HepG2 (cell line): ENCODE measurements at places on chromosomes 16 and 17. TPM values are rescaled to one million over a fixed set of nuclear protein-coding genes. Genes with fewer than 3 reads are reported as not detected.
A peak's percentile ranks its signal among the peaks of the same experiment; 100 is the strongest.

NUBP2 gene
- 43.8 and 61.5 TPM in 2 replicates for total RNA-seq

LUC7L gene
- 37.3 and 56.9 TPM in 2 replicates for total RNA-seq

PRSS22 gene
- 0.24 TPM in 1 of 2 replicates, not detected in the other for total RNA-seq

EPX gene
- not detected in 2 replicates for total RNA-seq

PTX4 gene
- not detected in 2 replicates for total RNA-seq

PNMT gene
- not detected in 2 replicates for total RNA-seq

DNA sequence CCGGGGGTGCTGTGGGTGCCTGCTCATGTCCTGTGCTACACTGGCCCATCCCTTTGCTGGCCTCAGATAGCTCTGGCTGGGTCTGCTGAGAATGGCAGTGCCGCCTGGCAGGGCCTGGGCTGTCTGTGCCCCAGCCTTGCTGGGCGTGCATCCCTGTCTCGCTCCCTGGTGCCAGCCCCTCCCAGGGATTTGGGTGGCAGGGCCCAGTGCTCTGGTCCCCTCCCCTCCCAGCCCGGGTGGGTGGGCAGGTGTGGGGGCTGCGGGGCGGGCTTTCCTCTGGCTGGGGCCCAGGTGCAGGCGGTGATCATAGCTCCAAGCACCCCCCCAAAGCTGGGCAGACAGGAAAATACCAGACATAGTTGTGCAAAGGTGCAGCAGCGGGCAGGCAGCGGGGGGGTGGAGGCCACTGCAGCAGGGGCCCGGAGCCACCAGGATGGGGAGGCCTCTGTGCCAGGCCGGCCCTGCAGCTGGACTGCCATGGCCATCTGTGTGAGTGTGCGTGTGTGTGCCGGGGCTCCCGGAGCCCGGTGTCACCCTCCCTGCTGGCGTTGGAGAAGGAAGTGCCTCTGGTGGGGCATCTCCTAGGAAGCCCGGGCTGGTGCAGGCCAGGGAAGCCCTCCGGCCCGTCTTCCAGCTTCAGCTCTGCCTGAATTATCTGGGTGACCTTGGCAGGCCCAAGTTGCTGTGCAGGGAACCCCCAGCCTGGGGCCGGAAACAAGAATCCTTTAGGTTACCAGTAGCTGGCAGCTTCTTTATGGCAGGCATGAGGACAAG, 7.4 kb downstream of the GLIS2 start:
- H3K27me3 ChIP-seq, result peaks cover 38% of the 10 kb centered on the region; the same call in 2 of the 3 replicates
- peaks cover 75% of the 10 kb centered on the region for H3K4me1 ChIP-seq
- H3K4me3 ChIP-seq, result peak overlapping the region; percentile 51; the same call in 1 of the 2 replicates
- H3K27ac ChIP-seq, result no peak overlapping the region
- DNase-seq, result no peak

- peaks cover 25% of the 10 kb centered on the region for H3K36me3 ChIP-seq
- H3K4me3 ChIP-seq, result no peak overlapping the region
- DNase-seq, result no peak
- H3K4me1 ChIP-seq, result peaks cover 38% of the 10 kb centered on the region
- H3K27ac ChIP-seq, result no peak overlapping the region
- no peaks in the 10 kb centered on the region for H3K27me3 ChIP-seq
Observed at GRCh38 chr17:2064520-2064971, 9.6 kb downstream of the HIC1 start.

DNA sequence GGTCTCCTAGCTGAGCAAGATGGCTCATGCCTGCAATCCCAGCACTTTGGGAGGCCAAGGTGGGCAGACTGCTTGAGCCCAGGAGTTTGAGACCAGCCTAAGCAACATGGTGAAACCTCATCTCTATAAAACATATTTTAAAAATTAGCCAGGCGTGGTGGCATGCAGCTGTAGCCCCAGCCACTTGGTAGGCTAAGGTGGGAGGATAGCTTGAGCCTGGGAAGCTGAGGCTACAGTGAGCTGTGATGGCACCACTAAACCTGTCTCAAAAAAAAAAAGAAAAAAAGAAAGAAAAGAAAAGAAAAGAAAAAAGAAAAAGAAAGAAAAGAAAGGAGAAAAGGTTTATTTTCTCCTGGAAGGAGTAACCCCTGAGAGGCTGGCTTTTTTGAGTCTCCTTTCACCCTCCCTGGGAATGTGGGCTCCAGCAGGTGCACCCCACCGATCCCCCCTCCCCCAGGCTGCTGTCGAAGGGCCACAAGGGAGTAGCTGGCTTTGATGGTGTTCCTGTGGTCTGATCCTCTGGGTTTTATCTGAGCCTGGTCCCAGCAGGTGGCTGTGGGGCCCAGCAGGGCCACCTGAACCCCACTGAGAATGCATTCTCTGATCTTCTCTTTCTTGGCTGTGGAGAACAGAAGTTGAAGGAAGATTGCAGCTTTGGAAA, 29.9 kb upstream of the TNRC6C start:
- H3K27me3 ChIP-seq, result peaks cover 74% of the 10 kb centered on the region
- DNase-seq, result no peak
- no peaks in the 10 kb centered on the region for H3K4me1 ChIP-seq
- no peak overlapping the region for H3K4me3 ChIP-seq
- no peaks in the 10 kb centered on the region for H3K36me3 ChIP-seq
- no peak overlapping the region for H3K27ac ChIP-seq

- no peak overlapping the region for H3K27ac ChIP-seq
- no peak overlapping the region for H3K4me3 ChIP-seq
- H3K27me3 ChIP-seq, result peaks cover 5% of the 10 kb centered on the region; the same call in 1 of the 2 replicates
- no peak for DNase-seq
Observed at GRCh38 chr16:66920924-66921680, 2.4 kb upstream of the CDH16 start.

DNA sequence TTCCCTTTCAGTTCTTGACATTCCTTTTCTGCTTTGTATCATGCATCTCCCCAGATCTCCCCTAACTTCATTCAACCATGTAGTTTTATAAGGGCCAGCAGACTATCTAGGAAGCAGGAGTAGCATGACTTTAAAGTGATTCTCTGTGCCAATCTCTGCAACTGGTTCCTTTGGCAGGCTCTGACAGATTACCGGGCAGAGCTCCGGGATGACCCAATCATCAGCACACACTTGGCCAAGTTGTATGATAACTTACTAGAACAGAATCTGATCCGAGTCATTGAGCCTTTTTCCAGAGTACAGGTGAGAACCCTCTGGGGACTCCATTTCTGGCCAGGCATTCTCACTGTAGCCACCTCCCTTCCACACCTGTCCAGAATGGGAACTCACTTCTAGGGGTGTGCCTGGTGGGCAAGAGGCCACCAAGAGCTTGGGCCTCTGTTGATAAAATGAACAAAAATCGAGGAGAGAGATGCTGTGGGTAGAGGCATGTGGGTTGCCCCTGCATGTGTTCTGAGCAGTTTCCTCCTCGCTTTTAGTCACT, 7.6 kb upstream of the CDK5R1 start:
- H3K27ac ChIP-seq, result no peak overlapping the region
- no peaks in the 10 kb centered on the region for H3K27me3 ChIP-seq
- DNase-seq, result no peak
- no peak overlapping the region for H3K4me3 ChIP-seq
- H3K36me3 ChIP-seq, result peaks cover 26% of the 10 kb centered on the region
- H3K4me1 ChIP-seq, result peaks cover 8% of the 10 kb centered on the region; the same call in 1 of the 2 replicates

DNA sequence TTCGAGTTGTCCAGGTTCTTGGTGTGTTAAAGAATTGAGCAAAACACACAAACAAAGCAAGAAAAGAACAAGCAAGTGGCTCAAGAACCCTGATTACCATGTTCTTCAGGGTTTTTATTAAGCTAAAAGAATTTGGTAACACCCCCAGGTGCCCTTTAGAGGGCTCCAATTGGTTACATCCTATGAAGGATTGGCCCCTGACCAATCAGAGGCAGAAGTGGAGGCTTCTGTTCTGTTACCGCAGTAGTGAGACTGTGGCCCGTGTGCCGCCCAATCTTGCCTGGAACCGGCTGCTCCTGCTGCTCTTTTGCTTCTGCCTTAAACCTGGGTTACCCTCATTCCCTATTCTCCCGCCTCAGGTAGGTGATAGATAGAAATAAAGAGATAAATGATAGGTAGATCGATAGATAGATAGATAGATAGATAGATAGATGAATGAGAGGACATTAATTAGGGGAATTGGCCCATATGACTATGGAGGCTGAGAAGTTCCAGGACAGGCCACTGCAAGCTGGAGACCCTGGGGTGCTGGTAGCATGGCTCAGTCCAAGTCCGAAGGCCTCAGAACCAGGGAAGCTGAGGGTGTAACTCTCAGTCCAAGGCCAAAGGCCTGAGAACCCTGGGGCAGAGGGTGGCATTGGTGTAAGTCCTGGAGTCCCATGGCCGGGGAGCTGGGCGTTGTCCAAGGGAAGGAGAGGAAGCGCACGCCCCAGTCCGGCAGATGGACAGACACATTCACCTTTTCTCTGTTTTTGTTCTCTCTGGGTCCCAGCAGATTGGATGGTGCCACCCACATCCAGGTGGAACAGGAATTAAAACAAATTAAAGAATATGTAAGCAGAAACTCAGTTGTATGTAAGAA, 3.5 kb upstream of the CA5A start:
- H3K27ac ChIP-seq, result no peak overlapping the region
- peak; percentile 26 for DNase-seq
- H3K27me3 ChIP-seq, result no peaks in the 10 kb centered on the region

DNA sequence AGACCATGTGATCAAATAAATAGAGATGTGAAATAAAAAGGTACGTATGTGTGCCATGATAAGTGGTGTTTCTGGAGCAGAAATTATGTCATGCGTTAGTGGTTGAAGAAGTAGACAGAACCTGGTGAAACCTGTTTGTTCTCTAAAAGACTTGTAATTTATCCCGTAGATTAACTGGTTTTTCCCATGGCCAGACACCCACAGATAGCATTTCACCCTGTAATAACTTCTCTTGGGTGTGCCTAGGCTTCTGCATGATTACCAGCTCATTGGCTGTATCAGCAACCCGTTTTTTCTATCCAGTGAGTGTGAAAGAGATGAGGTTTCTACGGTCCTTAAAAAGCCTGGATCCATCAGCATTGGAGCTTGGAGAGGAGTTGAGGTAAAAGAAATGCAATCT, 471.3 kb downstream of the NPIPA7 start:
- no peaks in the 10 kb centered on the region for H3K27me3 ChIP-seq
- H3K36me3 ChIP-seq, result no peaks in the 10 kb centered on the region
- H3K27ac ChIP-seq, result no peak overlapping the region
- no peaks in the 10 kb centered on the region for H3K4me1 ChIP-seq
- DNase-seq, result no peak
- no peak overlapping the region for H3K4me3 ChIP-seq

DNA sequence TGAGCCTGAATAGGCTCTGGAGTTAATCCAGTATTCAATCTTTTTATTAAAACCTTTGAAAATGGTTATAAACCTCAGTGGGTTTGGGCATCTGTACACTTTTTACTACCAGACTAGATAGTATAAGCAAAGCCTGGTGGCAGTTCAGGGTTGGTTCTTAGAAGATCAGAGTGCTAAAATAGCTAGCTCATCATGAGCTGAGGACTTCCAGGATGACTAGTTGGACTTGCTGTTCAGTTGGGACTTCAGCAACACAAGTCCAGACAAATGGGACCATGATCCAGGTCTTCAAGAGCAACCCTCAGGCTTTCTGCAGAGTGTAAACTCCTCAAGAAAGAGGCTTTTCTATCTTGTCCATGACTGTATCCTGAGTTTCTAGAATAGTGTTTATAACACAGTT, 1.2 kb upstream of the ZNF19 start:
- H3K4me1 ChIP-seq, result no peaks in the 10 kb centered on the region
- no peak overlapping the region for H3K27ac ChIP-seq
- H3K36me3 ChIP-seq, result no peaks in the 10 kb centered on the region
- DNase-seq, result no peak
- no peak overlapping the region for H3K4me3 ChIP-seq

- H3K4me3 ChIP-seq, result no peak overlapping the region
- no peaks in the 10 kb centered on the region for H3K27me3 ChIP-seq
- no peak overlapping the region for H3K27ac ChIP-seq
- H3K4me1 ChIP-seq, result peaks cover 51% of the 10 kb centered on the region
Observed at GRCh38 chr17:51132964-51133319, 12.3 kb upstream of the SPAG9 start.

GRCh38 chr16:71358464-71358998, at the start of gene CALB2:
Gene CALB2 (plus strand): TSS chr16:71358723. CDS start chr16:71358793, 70 bp downstream.
- H3K36me3 ChIP-seq, result no peaks in the 10 kb centered on the region
- peak; percentile 43 for DNase-seq
- peaks cover 9% of the 10 kb centered on the region for H3K4me1 ChIP-seq
- H3K27me3 ChIP-seq, result peaks cover 63% of the 10 kb centered on the region
- no peak within 1 kb of the TSS for H3K27ac ChIP-seq

GRCh38 chr16:76583466-76583865, 306.3 kb downstream of the CNTNAP4 start:
- H3K4me1 ChIP-seq, result no peaks in the 10 kb centered on the region
- no peaks in the 10 kb centered on the region for H3K27me3 ChIP-seq
- H3K4me3 ChIP-seq, result no peak overlapping the region
- DNase-seq, result no peak
- no peak overlapping the region for H3K27ac ChIP-seq
- no peaks in the 10 kb centered on the region for H3K36me3 ChIP-seq

- H3K4me3 ChIP-seq, result no peak overlapping the region
- 0 out of 2 replicates have a peak, but pooled peaks cover 1% of the 10 kb centered on the region for H3K36me3 ChIP-seq
- no peak for DNase-seq
- 0 out of 3 replicates have a peak, but pooled peaks cover 6% of the 10 kb centered on the region for H3K27me3 ChIP-seq
- no peaks in the 10 kb centered on the region for H3K4me1 ChIP-seq
- H3K27ac ChIP-seq, result no peak overlapping the region
Observed at GRCh38 chr17:48127371-48128051, 19.9 kb downstream of the SNX11 start.

- peaks cover 36% of the 10 kb centered on the region for H3K27me3 ChIP-seq
- DNase-seq, result no peak
- H3K4me1 ChIP-seq, result peaks cover 61% of the 10 kb centered on the region
- no peak overlapping the region; the same call in 1 of the 2 replicates for H3K4me3 ChIP-seq
- no peak overlapping the region for H3K27ac ChIP-seq
Observed at GRCh38 chr17:44315760-44316731, 7.6 kb downstream of the RUNDC3A start.

GRCh38 chr16:21566891-21567414, 32.4 kb upstream of the METTL9 start:
- H3K4me3 ChIP-seq, result no peak overlapping the region
- no peak overlapping the region for H3K27ac ChIP-seq

DNA sequence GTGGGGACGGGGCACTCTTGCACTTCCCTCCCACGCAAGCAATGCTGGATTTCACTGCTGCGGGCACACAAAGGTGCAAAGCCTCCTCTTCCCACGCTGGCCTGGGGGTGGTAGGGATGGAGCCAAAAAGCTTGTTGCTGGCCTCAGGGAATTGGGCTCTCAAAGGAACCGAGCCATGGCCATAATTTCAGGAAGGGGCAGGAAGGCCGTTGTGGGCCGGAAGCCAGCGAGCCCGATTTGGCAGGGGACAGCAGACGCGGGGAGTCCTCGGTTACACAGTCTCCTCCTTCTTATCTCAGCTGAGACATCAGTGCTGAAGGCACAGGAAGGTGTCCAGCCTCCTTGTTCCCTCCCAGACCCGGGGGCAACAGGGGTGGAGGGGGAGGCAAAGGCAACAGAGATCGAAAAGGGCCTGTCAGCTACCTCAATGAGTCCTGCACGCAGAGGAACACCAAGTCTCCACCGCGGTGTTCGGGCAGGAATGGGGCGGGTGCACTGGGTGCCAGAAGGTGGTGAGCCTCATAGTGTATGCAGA, 59.5 kb downstream of the SLFN11 start:
- no peaks in the 10 kb centered on the region for H3K4me1 ChIP-seq
- H3K4me3 ChIP-seq, result no peak overlapping the region
- no peaks in the 10 kb centered on the region for H3K36me3 ChIP-seq
- no peak overlapping the region for H3K27ac ChIP-seq
- H3K27me3 ChIP-seq, result no peaks in the 10 kb centered on the region
